Naive thymus-derived CD4-positive, alpha-beta T cell (primary cell): ENCODE measurements at places on chromosomes 1 and 21. TPM values are rescaled to one million over a fixed set of nuclear protein-coding genes. Genes with fewer than 3 reads are reported as not detected.
A peak's percentile ranks its signal among the peaks of the same experiment; 100 is the strongest.

The C1orf141 gene
- total RNA-seq, result not detected

The PTCH2 gene
- total RNA-seq, result 1.1 and 1.3 TPM in 2 replicates

The RGS5 gene
- 2.9 TPM for total RNA-seq

The SPRR2E gene
- total RNA-seq, result not detected

- no peaks in the 10 kb centered on the region for H3K27me3 ChIP-seq
- no peaks in the 10 kb centered on the region for H3K36me3 ChIP-seq
- no peak overlapping the region for H3K4me3 ChIP-seq
- no peak overlapping the region for H3K27ac ChIP-seq
Measured at GRCh38 chr1:219324629-219325367, 151.1 kb downstream of the LYPLAL1 start.

DNA sequence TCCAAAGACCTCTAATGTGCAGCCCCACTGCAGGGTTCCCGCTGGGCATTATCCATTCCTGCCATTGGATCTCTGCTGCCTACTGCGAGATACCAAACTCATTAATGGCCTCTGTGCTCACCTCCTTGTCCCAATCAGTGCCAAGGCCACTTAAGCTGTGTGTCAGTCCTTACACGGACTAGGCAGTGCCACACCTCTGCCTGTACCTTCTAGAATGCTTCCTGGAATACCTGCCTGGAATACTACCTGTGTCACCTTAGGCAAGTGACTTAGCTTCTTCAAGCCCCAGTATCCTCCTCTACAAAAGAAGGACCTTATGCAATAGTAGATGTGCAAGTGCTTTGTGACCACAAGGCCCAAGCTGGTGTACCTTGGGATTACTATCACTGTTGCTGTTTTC is 100.1 kb downstream of the FOXD2 start:
- no peaks in the 10 kb centered on the region for H3K36me3 ChIP-seq
- H3K27ac ChIP-seq, result no peak overlapping the region
- H3K4me3 ChIP-seq, result no peak overlapping the region
- H3K27me3 ChIP-seq, result no peaks in the 10 kb centered on the region

- H3K36me3 ChIP-seq, result no peaks in the 10 kb centered on the region
- H3K4me1 ChIP-seq, result no peaks in the 10 kb centered on the region
- no peak overlapping the region for H3K4me3 ChIP-seq
- H3K27me3 ChIP-seq, result no peaks in the 10 kb centered on the region
- no peak overlapping the region for H3K27ac ChIP-seq
- no peak for DNase-seq
Measured at GRCh38 chr1:68375919-68376318, 73.8 kb downstream of the RPE65 start.

- H3K36me3 ChIP-seq, result no peaks in the 10 kb centered on the region
- no peak for DNase-seq
- no peaks in the 10 kb centered on the region for H3K27me3 ChIP-seq
- H3K27ac ChIP-seq, result no peak overlapping the region
- H3K4me1 ChIP-seq, result no peaks in the 10 kb centered on the region
Measured at GRCh38 chr1:18411820-18412641, 68.7 kb upstream of the KLHDC7A start.

- H3K27ac ChIP-seq, result no peak overlapping the region
- no peaks in the 10 kb centered on the region for H3K4me1 ChIP-seq
- H3K36me3 ChIP-seq, result peaks cover 5% of the 10 kb centered on the region
- no peak overlapping the region for H3K4me3 ChIP-seq
- H3K27me3 ChIP-seq, result no peaks in the 10 kb centered on the region
Measured at GRCh38 chr1:212762839-212763238, 28.7 kb downstream of the NSL1 start.

DNA sequence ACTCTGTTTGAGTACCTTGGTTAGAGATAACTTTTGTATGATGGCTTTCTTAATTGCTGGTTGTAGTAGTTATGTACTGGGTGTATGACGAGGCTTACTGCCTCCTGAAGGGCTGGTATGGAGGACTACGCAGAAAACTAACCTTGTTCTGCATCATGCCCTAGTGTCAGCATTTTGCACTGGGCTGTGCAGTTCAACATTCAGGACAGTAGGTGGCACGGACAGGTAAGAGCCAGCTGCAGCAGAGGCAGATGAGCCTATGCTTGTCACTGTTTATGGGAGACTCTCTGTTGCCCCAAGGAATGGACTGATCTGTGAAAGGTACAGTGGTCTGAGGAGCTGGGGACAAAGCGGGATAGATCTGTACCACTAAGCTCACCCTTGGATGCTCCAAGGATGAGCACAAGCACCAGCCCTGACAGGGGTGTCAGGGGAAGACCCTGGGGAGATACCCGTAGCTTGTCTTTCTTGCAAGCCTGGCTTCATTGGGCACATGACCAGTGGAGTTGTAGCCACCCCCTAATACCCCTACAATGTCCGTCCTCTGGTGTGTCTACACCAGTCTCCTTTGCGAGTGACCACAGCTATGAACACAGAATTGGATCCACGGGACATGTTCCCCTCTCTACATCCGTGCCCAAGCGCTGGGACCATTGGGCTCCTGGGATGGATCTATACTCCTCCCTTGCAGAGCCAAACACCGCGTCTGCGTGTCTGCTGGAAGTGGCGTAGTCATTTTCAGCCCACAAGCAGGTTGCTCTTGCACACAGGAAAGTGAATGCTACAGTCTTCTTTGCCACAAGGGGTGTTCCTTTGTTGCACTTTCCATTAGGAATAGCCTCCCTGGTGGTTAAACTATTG is 51.1 kb upstream of the CFHR3 start:
- H3K36me3 ChIP-seq, result no peaks in the 10 kb centered on the region
- no peaks in the 10 kb centered on the region for H3K27me3 ChIP-seq
- H3K4me1 ChIP-seq, result no peaks in the 10 kb centered on the region
- no peak overlapping the region for H3K4me3 ChIP-seq

DNA sequence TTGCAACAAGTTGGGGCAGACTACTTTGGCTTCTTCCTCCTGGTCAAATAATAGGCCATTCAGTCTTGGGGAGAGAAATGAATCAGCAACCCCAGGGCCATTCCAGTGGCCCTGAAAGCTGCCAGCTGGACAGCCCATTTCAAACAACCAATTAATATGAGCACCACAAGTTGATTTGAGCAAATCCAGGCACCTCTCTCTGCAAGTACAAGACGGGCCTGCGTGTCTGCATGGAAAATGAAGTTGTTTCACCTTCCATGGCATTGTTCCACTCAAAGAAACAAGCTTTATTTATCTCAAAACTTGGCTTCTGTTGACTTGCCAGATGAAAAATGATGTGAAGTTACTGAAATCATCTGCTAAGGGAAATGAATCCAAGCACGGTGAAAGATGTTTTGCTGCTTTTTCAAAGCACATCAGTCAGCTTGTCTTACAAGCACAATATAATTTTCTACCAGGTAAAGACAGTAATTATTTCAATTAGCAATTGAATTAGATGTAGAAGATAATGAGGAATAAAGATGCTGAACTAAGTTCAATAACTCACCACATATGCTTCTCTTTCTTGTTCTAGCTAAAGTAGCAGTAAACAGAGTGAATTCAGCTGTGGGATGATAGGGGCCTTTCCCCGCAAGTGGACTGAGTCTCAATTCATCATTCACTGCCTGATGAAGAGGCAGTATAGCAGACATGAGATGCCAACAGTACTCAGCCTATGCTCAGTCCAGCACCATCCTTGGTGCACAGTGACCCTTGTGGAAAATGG is 95.2 kb upstream of the SSX2IP start:
- H3K27me3 ChIP-seq, result no peaks in the 10 kb centered on the region
- no peak for DNase-seq
- no peak overlapping the region for H3K4me3 ChIP-seq

DNA sequence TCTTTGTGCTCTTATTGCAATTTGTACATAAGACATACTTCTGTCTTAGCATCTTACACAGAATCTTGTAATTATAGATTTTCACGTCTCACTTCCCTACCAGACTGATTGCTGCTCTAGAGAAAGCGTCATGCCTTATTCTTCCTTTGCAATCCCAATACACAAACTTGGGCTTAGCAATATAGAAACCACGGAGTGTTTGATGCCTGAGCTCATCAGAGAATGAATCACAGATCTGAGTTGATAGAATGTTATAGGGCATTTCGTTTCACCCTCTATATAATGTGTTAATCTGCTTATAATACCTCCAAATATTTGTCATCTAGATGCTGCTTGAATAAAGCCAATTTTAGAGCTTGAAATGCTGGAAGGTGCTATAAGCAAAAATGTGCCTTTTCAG is 6.6 kb downstream of the FMO1 start:
- no peak overlapping the region for H3K4me3 ChIP-seq
- H3K27ac ChIP-seq, result no peak overlapping the region
- DNase-seq, result no peak
- no peaks in the 10 kb centered on the region for H3K4me1 ChIP-seq
- H3K27me3 ChIP-seq, result no peaks in the 10 kb centered on the region
- no peaks in the 10 kb centered on the region for H3K36me3 ChIP-seq

DNA sequence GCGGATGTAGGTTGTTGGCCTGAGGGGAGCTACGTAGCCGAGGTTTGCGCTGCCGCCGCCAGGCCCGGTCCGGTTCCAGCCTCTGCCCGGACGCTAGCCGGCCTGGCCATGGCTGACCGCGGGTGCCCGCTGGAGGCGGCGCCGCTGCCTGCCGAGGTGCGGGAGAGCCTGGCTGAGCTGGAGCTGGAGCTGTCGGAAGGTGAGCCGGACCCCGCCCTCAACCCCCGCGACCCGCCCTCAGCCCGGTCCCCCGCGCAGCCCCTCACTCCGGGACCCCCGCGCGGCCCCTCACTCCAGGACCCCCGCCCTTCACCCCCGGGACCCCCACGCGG is 299 bp downstream of the DIP2A start:
- no peaks in the 10 kb centered on the region for H3K27me3 ChIP-seq
- H3K4me3 ChIP-seq, result peak overlapping the region; percentile 69
- H3K4me1 ChIP-seq, result peaks cover 17% of the 10 kb centered on the region
- DNase-seq, result no peak

GRCh38 chr1:232369451-232370296 is 260.3 kb downstream of the SIPA1L2 start:
- no peaks in the 10 kb centered on the region for H3K36me3 ChIP-seq
- H3K27me3 ChIP-seq, result no peaks in the 10 kb centered on the region
- DNase-seq, result no peak

- H3K27me3 ChIP-seq, result no peaks in the 10 kb centered on the region
- H3K4me3 ChIP-seq, result no peak overlapping the region
- no peaks in the 10 kb centered on the region for H3K36me3 ChIP-seq
- no peak for DNase-seq
- H3K4me1 ChIP-seq, result no peaks in the 10 kb centered on the region
Measured at GRCh38 chr1:84363019-84363418, 35.3 kb upstream of the DNASE2B start.

GRCh38 chr1:48697066-48697707 is 79.5 kb downstream of the BEND5 start:
- no peaks in the 10 kb centered on the region for H3K36me3 ChIP-seq
- peak; percentile 57 for DNase-seq
- no peak overlapping the region for H3K4me3 ChIP-seq

- H3K36me3 ChIP-seq, result peaks cover 28% of the 10 kb centered on the region
- H3K4me1 ChIP-seq, result peaks cover 6% of the 10 kb centered on the region
- no peak overlapping the region for H3K4me3 ChIP-seq
- H3K27ac ChIP-seq, result no peak overlapping the region
- no peaks in the 10 kb centered on the region for H3K27me3 ChIP-seq
- DNase-seq, result no peak
Measured at GRCh38 chr1:151324390-151324930, 2.8 kb downstream of the PI4KB start.
